Stimulated activated CD8-positive, alpha-beta memory T cell treated with anti-CD3 and anti-CD28 coated beads, Interleukin-4, amount 100 ng/mL, for 48 hours (primary cell): ENCODE measurements at places on chromosomes 11 and 22.

DNA sequence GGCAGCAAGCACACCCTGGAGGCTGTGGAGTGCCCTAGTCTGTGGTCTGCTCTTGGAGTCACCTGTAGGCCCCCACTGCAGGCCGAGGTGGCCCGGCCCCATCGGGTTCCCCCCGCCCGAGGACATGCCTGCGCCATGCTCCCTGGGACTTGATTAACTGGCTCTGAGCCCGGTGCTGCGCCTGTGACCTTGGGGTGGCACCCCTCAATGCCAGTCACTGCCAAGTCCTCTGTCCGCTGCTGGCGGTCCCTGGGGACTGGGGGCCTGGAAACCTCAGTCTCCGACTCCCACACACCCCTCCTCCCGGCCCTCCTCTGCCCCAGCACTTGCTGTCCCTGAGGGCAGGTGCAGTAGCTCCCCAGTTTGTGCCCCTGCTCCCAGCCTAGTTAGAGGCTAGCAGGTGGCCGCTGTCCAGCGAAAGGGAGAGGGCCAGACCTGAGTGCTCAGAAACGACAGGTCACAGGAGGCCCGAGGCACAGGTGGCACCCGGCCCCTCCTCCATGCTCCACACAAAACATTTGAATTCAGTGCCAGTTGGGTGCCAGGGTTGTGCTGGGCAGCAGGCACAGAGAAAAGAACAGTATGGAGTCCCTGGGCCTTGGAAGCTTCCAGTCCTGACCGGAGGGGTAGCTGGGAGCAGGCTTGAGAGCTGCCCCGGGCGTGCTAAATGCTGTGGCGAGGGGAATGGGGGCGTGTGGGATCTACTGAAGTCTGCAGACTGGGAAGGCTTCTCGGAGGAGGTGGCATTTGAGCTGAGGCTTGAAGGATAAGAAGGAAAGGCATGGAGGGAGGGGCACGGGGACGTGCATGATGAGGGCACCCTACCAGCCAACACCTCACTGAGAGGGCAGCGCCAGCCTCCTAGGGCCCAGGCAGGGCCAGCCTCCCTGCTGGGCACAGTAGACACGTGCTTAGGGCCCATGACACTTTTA is 16.4 kb upstream of the FLRT1 start:
- DNase-seq: no peak

DNA sequence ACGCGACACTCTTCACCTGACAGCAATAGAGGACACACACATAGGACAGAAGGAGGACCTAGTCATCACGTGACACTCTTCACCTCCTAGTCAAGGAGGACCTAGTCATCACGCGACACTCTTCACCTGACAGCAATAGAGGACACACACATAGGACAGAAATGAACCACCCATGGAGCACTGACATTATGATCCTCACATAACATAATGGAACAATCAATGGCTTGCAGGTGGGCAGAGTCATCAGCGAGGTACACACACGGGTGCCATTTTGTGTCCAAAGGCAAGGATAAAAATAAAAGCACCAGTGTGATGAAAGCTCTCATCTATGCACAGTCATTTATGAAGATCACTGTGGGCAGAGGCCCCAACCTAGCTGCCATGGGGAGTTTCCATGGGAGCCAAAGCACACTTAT is 354.7 kb downstream of the LARGE1 start:
- no peak for DNase-seq

DNA sequence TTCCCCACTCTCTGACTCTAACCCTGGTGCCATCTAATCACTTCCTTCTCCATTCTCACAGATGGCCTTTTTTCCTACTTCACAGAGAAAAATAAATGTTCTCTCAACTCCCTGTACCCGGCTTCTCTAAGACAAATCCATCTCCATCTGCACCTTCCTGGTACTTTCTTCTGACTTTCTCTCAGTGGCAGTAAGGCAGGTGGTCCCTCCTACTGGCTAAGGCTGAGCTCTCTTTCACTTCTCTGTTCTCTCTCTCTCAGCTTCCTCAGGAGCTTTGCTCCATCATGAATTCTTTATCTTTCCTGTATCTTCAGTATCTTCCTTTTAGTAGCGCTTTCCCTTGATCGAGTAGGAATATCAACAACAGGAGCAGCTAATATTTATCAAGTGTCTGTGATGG is 421.6 kb downstream of the TMEM135 start:
- DNase-seq: no peak

DNA sequence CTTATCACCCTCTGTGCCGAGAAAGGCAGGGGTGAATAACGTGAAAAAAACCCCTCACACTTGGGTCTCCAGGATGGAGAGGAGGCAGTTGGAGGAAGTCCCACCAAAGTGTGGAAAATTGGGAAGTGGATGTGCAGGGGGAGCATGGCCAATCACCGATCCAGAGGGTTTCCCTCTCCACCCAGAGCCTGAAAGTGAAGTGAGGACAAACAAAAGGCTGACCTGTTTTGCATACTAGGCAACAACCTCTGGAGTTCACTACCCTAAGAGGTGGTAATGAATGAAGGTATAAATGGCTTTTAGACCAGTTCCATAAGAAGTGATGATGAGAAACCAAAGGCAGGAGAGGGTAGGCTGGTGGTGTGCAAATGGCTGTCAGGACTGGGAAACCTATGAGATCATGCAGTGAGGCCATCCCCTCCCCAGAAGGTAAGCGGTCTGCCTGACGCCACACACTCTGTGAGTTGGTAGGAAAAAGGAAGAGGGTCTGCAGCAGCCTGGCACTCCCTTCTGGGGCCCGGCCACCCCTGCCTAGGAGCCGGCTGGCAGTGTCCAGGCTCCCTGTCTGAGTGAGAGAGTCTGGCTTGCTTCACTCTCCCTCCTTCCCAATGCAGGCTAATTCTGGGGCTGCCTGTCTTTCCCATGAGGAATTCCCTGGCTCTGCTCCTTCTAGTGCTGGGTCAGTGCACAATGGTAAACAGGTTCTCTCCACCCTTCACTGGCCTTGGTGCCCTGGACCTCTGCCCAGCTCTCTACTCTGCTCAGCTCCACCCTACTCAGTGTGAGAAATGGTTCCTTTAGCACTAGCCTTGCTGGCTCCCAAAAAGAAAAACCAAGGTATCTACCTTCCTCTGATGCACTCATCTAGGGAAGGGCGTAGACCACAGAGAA is 15.6 kb downstream of the TBC1D10A start:
- no peak for DNase-seq

DNA sequence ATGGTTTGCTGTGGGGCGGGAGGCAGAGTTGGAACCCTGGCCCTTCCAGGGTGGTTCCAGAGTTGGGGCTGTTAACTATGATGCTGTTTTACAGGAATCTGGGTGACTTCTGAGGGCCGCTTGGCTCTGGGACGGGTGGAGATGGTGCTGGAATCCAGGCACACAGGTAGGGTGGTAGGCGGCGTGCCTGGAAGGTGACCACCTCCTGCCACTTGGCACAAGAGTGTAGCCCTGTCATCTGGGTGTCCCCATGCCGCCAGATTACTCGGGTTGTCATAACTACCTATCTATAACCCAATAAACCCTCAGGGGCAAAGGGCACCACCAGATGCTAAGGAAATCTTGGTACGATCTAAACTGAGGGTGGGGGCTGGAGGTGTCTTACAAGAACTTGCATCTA is 1.3 kb downstream of the CARS1 start:
- no peak for DNase-seq

DNA sequence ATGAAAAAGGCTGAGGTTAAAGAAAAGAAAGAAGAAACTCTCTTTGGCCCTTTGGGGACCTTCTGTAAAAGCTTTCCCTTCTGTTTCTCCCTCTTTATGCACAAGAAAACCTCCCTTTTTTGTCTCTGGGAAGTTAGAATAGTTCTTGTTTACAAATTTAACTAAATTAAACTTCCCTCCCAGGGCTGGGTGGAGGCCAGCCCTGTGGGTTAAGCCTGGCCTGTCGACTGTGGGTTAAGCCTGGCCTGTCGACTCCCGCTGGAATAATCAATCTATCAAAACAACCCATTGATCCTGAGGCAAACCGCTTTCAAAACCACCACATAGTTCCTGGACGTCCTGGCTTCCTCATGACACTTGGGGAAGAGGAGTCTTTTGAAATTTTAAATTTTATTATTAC is 1.2 kb upstream of the DRG1 start:
- no peak for DNase-seq

DNA sequence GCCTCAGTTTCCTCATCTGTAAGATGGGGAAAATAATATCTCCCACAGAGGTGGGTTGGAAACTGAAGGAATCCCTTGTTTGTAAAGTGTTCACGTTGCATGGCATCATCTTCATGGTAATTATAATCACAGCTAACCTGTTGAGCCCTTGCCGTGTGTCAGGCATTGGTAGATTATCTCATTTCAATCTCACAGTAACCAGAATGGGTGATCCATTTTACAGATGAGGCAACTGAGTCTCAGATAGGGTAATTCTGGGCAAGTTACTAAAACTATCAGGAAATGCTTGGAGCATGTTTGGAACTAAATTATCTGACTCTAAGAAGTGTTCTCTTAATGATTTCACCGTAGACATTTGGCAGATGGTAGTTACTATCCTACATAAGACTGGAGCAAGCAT is 109.4 kb downstream of the NAV2 start:
- no peak for DNase-seq

DNA sequence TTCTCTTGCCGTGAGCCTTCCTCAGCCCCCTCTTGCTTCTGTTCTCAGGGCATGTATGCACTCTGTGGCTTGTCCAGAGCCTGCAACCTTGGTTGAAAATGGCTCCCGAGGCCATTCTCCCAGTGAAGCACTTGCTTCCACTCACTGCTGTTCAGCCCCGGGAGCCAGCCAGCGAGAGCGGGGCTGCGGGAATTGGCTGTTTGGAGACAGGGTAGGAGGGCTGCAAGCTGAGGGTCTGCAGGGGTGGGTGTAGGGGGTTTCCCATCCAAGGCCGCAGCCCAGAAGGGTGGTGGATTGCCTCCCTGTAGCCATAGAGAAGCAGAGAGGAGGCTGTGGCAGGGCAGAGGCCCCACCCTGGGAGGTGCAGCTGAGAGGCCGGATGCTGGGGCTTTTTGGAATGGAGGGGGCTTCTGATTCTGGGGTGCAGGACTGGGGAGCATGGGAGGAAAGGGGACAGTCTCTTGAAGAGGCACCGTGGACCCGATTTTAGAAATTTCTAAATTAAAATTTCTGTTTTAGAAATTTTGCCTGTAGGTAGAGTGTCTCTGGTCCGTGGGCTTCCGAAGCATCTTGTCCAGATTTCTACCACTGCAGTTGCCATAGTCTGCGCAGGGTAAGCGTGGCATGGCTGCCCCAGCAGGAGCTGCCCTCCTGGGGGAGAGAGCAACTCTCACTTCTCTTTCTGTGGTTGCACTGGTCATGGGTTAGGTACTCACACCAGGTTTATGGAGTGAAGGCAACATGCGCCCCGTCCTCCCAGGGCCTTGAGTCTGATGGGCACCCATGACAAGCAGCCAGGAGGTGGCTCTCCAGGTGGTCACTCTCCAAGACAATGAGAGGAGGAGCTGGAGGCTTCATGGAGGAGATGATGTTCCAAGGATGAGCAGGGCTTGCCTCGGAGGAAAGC is 100.2 kb downstream of the TBC1D22A start:
- DNase-seq: peak; percentile 6

- DNase-seq: peak; percentile 57
Measured at GRCh38 chr11:14973621-14974514, 1.7 kb upstream of the CALCA start.

DNA sequence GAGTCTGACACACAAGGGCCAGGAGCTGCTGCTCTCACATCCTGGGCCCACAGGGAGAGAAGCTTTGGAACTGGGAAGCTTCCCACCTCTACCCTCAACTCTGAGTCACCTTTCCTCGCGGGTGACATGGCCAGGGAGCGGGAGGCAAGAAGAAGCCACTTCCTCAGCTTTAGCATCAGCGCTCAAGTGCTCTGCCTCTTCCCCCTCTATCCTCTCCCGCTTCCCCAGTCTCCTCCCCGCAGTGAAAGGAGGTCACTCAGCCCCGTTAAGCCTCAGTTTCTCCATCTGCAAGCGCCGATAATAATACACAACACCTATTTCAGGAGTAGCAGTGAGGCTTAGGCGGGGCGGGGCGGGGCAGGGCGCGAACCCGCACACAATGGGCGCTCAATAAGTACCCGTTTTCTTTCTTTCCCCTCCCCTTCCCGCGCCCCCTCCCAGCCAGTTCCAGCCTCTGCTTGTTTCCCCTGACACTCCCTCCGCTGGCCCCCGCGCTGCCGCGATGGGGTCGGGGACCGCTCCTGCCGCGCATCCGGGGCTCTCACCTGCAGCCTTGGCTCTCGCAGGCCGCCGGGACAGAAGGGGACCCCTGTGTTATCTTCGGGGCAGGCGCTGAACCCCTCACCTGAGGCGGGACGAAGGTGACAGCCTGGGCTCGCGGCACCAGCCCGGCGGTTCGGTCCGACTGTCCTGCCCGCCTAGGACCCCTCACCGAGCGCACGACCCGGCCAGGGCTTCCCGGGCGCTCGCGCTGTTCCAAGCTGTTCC is 892 bp downstream of the GDPD5 start:
- peak; percentile 54 for DNase-seq

DNA sequence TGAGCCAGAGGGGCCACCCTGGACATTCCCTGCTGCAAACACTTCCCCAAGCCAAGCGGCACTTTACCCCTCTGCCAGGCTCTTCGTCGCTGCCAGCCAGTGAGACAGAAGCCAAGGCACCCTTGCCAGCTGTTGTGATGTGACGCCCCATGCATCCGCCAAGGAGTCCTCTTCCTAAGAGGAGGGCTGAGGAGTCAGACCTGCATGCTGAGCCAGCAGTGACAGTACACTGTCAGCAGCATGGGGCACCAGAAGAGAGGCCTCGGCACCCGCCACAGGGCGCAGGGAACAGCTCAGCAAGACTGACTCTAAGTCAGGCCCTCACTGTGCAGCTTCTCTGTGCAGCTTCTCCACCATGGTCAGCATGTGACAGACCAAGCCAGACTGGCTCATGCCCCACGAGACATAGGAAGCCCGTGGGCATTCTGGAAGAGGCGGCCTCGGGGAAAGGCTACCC is 26.4 kb downstream of the VPS37C start:
- no peak for DNase-seq

DNA sequence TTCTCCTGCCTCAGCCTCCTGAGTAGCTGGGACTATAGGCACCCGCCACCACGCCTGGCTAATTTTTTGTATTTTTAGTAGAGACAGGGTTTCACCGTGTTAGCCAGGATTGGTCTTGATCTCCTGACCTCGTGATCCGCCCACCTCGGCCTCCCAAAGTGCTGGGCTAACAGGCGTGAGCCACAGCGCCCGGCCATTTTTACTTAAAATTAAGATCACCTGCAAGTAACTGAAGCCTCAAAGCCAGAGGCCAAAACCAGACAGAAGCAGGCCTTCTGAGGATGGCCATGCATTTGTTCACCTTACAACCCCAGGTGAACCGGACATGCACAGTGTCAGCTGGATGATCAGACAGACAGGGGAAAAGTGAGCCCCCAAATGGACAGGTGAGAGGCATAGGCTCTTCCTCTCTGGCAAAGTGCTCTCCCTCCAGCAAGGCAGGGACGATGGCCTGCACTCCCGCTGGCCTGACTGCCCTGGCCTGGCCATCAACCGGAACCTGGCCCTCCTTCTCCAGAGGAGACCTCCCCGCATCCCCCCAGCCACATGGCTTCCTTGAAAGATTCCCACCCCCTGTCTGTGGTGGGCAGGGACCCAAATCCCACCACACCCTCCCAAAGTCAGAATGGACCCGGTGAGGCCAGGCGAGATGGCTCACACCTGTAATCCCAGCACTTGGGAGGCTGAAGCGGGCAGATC is 25.9 kb downstream of the APOBEC3H start:
- DNase-seq: no peak

GRCh38 chr11:105153392-105153791 is 13.8 kb upstream of the CARD18 start:
- no peak for DNase-seq
